Right hindlimb (tissue), 1 donor: ENCODE measurements at places on chromosomes 7 and 10.
A peak's percentile ranks its signal among the peaks of the same experiment; 100 is the strongest.

- no peak for DNase-seq
Measured at GRCh38 chr10:72883861-72884260, 9.7 kb upstream of the OIT3 start.

GRCh38 chr7:81944058-81944457 is 174.2 kb upstream of the HGF start:
- peak; percentile 42 for DNase-seq

GRCh38 chr7:25923741-25924460 is 228.1 kb upstream of the NFE2L3 start:
- peak; percentile 40 for DNase-seq

GRCh38 chr7:76023002-76023401 is 24.8 kb downstream of the STYXL1 start:
- no peak for DNase-seq

- no peak for DNase-seq
Measured at GRCh38 chr10:77267703-77268675, 369.6 kb downstream of the KCNMA1 start.

DNA sequence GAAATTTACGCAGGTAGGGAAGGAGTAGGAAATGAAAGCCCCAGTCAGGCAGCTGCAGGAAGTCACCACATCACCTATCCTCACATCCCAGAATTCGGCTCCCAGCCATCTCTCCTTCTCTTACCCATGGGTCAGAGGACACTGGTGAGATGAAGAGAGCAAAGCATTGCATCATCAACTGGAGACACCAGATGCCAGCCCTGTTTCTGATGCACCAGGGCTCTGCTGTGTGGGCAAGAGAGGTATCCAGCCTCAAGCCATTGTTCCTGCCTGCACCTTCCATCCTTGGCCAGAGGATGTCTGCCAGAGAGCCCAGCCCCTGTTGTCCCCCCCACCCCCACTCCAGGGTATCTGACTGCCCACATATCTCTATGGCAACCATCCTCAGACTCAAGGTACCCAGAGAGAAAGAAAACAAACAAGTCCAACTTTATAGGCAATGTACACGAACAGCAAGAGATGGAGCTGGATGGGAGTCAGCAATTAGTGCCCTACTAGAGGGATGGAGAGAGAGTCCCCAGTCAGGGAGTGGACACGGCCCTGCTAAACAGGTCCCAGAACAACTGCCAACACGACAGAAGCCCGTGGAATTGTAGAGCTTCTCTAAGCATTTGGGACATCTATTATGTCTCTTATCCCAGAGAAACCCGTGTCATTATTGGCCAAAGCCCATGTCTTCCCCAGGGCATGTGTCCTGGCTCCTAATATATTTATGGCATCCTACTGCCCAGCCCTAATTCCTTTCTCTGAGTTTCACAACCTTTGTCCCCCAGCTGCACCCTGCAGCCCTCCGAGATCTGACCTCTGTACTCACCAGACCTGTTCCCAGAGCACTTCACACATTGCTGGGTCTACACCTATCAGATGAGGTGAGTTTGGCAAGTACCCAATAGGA is 2.8 kb downstream of the CAMK2G start:
- no peak for DNase-seq

GRCh38 chr7:36023033-36023560 is 130.0 kb upstream of the EEPD1 start:
- no peak for DNase-seq

GRCh38 chr7:116801092-116801710 is 61.2 kb upstream of the CAPZA2 start:
- DNase-seq, result no peak

- no peak for DNase-seq
Measured at GRCh38 chr7:30702200-30702599, 19.9 kb upstream of the CRHR2 start.

DNA sequence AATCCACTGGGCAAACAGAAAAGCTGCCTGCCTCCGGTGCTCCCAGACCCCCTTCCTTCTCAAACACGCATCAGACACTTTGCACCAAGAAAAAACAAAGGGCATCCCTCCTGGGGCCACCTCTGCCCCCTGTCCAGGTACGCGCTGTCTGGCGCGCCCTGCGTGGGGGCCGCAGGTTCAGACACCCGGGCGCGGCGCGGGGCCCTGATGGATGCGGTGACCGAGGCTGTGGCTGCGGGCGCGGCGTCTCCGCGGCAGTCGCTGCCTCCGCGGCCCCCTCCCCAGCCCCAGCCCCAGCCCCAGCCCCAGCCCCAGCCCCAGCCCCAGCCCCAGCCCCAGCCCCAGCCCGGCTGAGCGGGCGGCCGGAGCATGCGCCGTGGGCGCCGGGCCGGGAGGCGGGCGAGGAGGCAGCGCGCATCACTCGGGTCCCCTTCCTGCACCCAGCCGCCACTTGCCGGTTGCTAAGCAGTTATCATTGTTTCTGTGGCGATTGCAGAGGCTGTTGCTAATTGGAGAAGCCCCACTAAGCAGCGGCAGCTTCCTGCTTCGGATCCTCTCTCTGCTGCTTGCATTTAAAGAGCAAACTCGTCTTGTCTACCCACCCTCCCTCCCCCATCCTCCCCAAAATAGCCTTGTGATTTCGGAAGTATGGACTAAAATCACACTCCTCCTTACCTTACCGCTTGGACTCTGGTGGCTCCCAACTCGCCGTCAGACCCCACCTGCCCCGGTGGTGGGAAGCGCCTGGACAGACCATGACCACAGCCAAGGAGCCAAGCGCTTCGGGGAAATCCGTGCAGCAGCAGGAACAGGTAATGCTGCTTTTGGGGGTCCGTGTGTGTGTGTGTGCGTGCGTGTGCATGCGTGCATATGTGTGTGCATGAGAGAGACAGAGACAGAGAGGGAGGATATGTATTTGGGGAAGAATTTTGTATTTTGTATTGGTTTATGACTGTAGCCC is 252.8 kb downstream of the DPP6 start:
- DNase-seq, result no peak

- DNase-seq, result no peak
Measured at GRCh38 chr7:29270594-29271318, 76.2 kb downstream of the CHN2 start.

DNA sequence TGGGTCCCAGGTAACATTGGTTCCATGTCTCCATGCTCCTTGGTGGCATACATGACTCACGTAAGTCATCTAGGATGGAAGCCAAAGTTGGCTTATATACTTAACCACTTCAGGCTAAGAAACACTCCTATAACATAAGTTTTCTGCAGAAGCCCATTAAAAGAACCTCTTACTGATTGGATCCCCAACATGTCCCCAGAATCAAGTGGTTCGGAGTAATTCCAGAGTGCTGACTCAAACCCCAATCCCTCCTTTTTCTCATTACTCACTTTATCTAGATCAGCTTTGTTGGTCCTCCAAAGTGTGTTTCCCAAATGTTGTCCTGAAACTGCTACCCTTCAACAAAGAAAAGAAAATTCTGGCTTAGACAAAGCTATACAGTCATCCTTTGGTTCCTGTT is 10.1 kb upstream of the ATOH7 start:
- DNase-seq, result no peak

- DNase-seq, result no peak
Measured at GRCh38 chr10:110432814-110433565, 64.7 kb upstream of the DUSP5 start.

GRCh38 chr10:84537447-84537931 is 209.1 kb downstream of the CCSER2 start:
- peak; percentile 44 for DNase-seq

DNA sequence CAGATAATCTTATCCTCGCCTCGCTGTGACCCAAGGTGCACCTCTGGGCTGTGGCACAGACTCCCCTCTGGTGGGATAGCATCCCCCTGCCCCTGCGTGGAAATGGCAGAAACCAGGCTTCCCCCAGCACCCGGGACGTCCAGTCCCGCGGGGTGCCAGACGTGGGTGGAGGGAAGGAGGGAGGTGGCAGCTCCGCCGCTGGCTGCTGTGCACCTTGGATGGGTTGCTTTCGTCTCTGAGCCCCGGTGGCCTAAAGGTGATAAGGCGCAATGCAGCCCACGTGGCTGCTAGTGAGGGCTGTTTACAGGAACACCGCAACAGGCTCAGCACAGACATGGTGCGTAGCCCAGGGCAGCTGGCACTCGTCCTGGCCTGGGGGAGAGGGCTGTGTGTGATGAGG is 13.6 kb upstream of the PDGFA start:
- DNase-seq, result no peak

DNA sequence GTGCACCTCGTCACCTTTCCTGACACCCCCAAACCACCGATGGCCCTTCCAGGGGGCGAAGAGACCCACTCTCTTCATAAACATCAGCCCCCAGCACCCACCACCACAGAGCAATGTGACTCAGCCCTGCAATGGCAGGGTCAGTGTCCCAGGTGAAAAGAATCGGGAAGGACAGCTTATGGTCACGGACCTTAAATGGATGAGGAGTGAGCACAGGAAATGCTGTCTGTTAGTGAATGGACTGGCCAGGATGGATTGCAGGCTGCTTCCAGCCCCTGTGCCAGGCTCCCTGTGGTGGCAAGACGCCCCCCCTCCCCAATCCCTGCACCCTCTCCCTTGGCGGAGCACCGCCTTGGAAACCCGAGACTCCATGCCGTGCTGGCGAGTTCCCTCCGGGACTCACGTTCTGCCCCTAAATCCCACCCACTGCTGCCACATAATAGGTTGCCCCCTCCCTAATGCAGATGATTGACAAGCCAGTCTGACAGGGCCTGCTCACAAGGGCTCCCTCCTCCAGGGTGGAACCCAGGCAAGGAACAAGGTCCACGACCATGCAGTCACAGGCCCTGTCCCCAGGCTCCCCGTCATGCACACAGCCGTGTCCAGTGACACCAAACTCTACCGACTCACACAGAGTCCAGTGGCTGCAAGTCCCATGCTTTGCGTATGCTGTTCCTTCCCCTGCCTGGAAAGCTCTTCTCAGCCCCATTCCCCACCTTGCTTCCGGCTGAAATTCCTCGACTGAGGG is 7.3 kb downstream of the ASB13 start:
- DNase-seq, result no peak

DNA sequence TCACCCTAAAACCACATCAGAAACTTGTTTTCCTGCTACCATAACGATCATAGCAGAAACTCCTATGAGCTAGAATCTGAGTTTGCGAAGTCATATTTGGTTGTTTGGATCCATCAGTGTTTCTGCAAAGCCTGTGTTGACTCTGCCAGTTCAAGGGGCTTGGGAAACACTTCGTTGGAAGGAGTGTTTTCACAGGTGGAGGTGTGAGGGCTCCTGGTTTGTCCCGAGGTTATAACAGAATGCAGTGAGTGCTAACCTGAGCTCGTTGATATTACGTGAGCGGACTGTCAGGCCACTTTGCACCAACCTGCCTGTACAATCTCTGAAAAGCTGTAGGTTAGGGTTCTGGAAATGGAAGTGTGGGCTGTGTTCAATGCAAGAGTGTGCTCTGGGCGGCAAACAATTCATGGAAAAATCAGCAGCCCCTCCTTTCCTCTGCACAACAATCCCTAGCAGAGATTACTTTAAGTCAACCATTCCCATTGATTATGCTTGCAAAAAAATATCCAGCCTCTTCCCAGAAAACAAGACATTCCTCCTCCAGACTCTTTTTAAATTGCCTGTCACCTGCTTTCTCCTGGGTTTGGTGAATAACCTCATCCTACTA is 622.0 kb downstream of the TYW1 start:
- DNase-seq, result no peak

DNA sequence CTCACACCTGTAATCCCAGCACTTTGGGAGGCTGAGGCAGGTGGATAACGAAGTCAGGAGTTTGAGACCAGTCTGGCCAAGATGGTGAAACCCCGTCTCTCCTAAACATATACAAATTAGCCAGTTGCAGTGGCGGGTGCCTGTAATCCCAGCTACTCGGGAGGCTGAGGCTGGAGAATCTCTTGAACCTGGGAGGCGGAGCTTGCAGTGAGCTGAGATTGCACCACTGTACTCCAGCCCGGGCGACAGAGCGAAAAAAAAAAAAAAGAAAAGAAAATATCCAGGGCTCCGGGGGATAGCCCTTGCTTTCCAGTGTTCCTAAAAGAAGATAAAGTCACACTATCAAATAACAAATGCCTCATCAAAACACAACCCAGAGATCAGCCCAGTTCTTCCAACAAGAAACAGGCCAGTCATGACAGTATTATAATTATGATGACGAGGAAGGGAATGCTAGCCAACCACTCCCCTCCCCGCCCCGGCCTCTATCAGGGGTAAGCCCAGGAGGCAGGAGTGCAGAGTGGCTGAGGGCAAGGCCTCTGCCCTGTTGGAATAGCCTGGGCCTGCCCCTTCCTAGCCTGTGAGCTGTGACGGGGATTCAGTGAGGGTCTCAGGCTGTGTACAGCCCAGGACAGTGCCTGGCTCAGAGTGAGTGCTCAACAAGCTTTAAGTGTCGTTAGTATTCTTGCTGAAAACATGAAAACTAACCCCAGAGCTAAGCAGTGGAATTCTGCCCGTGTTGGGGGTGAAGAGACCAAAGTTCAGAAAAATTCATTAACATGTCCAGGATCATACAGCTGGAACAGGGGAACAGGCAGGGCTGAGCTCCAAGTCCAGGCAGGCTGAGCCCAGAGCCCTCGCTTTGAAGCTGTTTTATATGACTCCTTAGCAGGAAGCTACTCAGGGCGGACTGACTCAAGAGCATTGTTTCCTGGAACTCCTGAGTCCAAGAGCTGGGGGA is 54.3 kb downstream of the FAM241B start:
- peak; percentile 88 for DNase-seq

DNA sequence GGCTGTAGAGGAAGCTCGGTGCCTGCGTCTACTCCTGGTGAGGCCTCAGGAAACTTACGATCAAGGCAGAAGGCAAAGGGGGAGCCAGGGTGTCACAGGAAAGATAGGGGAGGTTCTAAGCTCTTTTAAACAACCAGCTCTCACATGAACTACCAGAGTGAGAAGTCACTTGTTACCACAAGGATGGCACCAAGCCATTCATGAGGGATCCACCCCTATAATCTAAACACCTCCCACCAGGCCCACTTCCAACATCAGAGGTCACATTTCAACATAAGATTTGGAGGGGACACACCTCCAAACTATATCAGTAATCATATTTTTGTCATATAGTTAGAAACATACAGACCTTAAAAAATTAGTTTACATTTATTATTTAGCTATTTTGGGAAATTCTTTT is 9.4 kb downstream of the NOC3L start:
- no peak for DNase-seq

GRCh38 chr7:139714163-139714901 is 63.5 kb downstream of the HIPK2 start:
- DNase-seq, result no peak

DNA sequence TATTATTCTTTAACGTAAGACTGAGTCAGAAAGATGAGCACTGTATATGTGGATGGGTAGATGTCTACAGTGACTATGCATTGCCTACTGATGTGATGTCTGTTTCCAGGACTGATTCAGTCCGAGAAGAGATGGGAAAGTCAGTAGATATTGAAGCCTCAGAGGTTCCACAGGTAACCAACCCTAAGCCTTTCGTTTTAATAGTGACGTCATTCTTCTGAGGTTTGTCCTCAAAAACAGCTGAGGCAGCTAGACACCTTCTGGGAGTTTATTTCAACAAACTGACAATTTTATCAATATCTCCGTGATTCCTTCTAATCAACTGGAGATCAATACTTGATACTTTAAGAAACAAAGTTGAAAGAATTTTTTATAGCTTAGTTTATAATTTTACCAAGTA is 171.6 kb downstream of the LHFPL3 start:
- no peak for DNase-seq
